ENCODE measurements at places on chromosomes 3 and 15.

GRCh38 chr3:6518709-6519345 is 342.1 kb upstream of the GRM7 start:
- DNase-seq: no peak

- no peak for DNase-seq
Observed at GRCh38 chr15:32057876-32058425, 27.6 kb downstream of the CHRNA7 start.

DNA sequence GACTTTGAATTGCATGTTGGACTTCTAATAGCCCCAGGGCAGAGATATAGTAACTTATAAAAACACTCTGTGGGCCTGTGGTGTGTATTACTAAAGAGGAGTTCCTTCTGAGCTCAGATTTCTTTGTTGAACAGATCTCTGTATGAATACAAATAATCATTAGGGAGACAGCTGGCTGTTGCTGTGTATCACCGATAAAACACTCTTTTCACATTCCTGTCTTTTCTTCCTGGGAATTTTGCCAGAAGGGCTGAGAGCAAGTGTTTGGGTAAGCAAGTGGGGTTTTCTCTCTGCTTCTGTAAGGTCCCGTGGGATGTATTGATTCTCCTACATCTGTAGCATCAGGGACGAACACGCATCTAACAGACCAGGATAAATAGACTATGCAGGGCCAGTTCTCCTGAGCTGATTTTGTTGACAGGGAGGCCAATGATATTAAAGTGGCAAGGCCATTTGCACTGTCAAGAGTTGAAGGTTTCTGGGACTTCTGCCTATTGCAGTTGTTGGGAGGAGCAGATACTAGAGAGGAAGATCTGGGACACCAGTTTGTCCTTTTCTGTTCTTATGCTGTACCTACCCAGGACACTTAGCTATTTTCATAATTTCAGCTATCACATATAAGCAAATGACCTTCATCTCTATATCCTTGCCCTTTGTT is 225.9 kb upstream of the CD96 start:
- DNase-seq: no peak

DNA sequence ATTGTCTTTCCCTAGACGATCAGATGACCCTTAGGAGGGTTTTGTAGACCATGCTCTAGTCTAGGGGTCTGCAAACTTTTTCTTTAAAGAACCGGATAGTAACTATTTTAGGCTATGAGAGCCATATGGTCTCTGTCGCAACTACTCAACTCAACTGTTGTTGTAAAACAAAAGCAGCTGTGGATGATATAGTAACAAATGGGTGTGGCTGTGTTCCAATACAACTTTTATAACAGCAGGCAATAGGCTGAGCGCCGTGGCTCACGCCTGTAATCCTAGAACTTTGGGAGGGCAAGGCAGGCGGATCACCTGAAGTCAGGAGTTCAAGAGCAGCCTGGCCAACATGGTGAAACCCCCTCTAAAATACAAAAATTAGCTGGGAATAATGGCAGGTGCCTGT is 6.1 kb upstream of the CMTM6 start:
- DNase-seq: no peak

- DNase-seq: peak; percentile 34
Observed at GRCh38 chr15:69979262-69979661, 118.5 kb downstream of the TLE3 start.

- DNase-seq: no peak
Observed at GRCh38 chr3:32764481-32764880, 53.3 kb upstream of the TRIM71 start.

GRCh38 chr3:50450209-50450921 is 53.1 kb downstream of the CACNA2D2 start:
- peak; percentile 56 for DNase-seq

GRCh38 chr3:31433679-31433992 is 99.1 kb upstream of the STT3B start:
- no peak for DNase-seq

- peak; percentile 67 for DNase-seq
Observed at GRCh38 chr15:53759411-53759931, at the start of gene WDR72. WDR72 (minus strand) TSS chr15:53759663; CDS start chr15:53733149, 26,514 bp downstream.

DNA sequence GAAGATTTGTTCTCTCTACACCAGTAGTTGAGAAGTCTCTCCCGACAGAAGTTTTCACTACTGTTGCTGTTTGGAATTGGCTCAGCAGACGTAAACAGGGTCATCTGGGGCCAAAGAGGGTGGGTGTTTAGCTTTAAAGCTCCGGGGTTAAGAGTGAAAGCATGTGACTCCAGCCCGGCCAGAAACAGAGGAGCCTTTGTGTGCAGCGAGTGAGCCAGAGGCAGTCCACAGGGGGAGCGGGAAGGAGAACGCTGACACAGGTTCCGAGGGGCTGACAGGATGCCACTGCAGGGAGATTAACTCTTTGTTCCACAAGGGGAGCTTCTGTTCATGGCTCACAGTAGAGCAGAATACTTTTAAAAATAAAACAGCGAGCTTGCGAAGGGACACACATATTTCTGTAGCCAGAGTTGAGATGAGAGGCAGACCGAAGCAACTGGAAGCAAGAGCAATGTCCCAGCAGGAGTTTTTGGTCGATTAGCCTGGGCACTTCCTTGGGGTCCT is 26.9 kb downstream of the BMF start:
- DNase-seq: peak; percentile 94

GRCh38 chr15:42490291-42490670 is 660 bp downstream of the ZNF106 start:
- DNase-seq: no peak

- DNase-seq: peak; percentile 93
Observed at GRCh38 chr3:134406331-134407238, 32.3 kb upstream of the AMOTL2 start.

- DNase-seq: peak; percentile 20
Observed at GRCh38 chr3:44117239-44117638, 124.4 kb upstream of the TOPAZ1 start.

GRCh38 chr3:79410136-79410535 is 357.7 kb downstream of the ROBO1 start:
- DNase-seq: no peak

- no peak for DNase-seq
Observed at GRCh38 chr3:99472385-99472784, 166.0 kb upstream of the COL8A1 start.

GRCh38 chr3:158522221-158523136 is 48.5 kb upstream of the MLF1 start:
- DNase-seq: no peak

- peak; percentile 71 for DNase-seq
Observed at GRCh38 chr3:51099794-51100535, 285.1 kb upstream of the MANF start.

GRCh38 chr3:13532085-13532484 is 16.8 kb upstream of the FBLN2 start:
- DNase-seq: no peak

DNA sequence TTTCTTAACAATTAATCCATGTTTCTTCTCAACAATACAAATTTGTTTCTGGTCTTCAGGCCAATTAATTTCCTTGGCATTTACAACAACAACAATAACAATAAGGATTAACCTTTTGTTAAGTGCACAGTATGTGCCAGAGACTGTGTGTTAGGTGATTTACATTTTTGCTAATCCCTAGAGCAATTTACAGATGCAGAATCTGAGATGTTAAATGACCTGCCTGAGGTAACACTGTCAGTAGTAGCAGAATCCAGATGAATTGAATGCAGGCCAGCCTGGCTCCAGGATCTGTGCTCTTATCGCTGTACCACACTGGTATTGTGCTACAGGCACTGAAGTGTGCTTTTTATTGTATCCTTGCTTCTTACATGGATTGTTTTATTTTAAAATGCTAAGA is 122.2 kb downstream of the MEIS2 start:
- DNase-seq: peak; percentile 35

DNA sequence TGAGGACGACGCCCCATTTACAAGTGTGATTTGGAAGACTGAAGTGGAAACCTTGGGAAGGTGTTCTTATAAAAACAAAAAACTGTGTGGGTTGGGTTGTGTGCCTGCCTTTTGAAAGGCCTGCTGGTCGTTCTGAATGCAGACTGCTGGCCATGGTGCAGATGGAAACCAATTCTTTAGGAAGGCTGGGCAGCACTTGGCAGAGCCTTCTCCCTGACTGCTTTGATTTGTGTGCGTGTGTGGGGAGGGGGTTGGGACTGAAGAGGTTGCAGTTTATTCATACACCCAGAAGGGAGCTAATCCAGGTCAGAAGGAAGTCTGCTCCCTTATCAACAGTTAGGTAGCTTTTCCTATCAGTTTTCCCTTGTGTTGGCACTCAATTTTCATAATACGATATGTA is 288.7 kb downstream of the SOX2 start:
- peak; percentile 21 for DNase-seq

DNA sequence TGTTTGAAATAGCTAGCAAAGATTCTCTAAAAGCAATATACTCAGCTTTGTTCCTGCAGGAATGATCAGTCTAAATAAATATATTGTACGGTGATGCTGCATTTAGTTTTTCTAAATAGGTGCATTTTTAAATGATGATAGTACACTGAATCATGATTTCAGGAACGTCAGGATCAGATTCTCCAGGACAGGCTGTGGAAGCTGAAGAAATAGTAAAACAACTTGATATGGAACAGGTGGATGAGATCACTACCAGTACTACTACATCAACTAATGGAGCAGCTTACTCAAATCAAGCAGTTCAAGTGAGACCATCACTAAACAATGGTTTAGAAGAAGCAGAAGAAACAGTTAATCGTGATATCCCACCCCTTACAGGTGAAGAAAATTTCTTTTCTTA is 46.3 kb upstream of the EIF3J start:
- DNase-seq: no peak

DNA sequence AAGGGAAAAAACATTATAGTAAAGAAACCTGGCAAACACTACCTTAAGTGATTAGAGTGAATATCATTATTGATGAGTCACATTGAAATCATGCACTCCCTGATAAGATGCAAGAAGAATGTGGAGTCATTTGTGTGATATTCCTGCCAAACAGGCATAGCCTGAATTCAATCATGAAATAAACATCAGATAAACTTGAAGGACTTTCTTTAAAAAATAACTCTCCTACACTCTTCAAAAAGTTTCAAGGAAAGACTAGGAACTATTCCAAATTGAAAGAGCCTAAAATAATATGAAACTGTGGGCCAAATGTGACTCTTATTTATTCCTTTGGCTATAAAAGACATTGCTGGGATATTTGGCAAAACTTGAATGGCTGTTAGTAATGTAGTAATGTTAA is 625.7 kb upstream of the LMCD1 start:
- DNase-seq: no peak

GRCh38 chr3:194854659-194855390 is 169.1 kb downstream of the FAM43A start:
- DNase-seq: no peak

GRCh38 chr3:184541886-184542562 is 19.6 kb upstream of the EPHB3 start:
- no peak for DNase-seq

DNA sequence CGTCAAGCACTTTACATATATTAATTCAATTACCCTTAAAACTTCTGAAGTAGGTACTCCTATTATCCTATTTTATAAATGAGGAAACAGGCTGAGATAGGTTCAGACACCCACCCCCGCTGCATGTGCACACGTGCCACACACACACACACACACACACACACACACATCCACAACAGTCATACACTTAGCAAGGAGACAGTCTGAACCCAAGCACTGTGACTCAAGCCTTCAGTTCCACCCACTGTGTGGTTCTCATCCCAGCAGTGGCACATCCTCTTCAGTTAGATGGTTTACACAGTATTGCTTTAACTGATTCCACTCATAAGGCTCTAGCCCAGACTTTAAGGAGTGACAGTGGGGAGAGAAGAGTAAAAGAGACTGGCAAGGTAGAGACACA is 91.1 kb upstream of the FGF7 start:
- DNase-seq: no peak

GRCh38 chr3:22269831-22270230 is 518.8 kb upstream of the ZNF385D start:
- DNase-seq: no peak

GRCh38 chr3:27536491-27536890 is 52.3 kb upstream of the SLC4A7 start:
- DNase-seq: no peak

DNA sequence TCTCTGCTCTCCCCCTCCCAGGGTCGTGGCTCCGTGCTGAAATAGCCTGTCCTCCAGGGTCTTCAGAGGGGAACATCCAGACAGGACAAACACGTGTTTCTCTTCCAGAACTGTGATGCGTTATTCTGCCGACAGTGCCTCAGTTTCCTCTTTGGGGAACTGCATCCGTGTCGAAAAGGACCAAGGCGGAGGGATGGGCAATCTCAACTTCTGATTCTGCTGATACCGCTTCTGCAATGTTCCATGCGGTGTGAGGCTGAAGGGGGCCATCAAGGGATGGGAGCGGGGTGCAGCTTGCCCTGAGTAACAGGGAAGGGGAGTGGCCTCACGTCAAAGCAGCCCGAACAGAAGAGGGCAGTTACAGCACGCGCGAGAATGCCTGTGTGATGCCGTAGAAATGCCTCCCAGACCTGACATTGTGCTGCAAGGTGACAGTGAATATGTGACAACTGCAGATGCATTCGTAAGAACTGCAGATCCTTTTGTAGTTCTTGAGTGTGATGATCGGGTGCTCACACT is 275.7 kb downstream of the SHQ1 start:
- DNase-seq: no peak

- DNase-seq: no peak
Observed at GRCh38 chr3:171850320-171850959, 7.3 kb downstream of the TMEM212 start.

GRCh38 chr3:133410191-133410892 is 10.5 kb downstream of the BFSP2 start:
- DNase-seq: no peak

GRCh38 chr15:60520825-60521368 is 42.0 kb upstream of the ICE2 start:
- peak; percentile 74 for DNase-seq

- no peak for DNase-seq
Observed at GRCh38 chr3:16385151-16385550, 120.1 kb downstream of the OXNAD1 start.

DNA sequence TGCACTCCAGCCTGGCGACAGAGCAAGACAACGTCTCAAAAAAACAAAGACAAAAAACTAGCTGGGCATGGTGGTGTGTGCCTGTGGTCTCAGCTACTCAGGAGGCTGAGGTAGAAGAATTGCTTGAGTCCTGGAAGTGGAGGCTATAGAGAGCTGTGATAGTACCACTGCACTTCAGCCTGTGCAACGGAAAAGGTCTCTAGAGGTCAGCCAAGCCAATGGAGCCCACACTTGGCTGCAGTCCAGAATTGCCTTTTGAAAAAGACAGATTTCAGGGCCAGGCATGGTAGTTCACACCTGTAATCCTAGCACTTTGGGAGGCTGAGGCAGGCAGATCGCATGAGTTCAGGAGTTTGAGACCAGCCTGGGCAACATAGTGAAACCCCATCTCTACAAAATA is 8.4 kb upstream of the RBPMS2 start:
- DNase-seq: no peak

DNA sequence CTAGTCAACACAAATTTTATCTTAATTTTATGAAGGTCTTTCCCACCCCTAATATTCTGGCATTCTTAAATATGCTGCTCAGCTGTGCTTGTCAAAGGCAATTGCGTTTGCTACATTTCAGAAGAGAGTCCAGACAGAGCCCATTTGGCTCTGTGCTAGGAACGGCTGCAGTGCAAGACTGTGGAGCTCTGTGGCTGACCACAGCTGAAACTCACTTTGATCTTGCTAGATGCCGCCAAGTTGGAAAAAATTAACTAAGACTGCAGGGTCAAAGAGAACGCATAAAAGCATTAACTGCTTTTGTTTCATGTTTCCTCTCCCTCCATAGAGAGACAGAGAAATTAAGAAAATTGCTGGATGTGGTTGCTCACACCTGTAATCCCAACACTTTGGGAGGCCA is 7.6 kb upstream of the PPP1R2 start:
- DNase-seq: no peak

- no peak for DNase-seq
Observed at GRCh38 chr15:66749841-66750575, 48.0 kb downstream of the SMAD6 start.

GRCh38 chr3:99863588-99863987 is 45.9 kb downstream of the CMSS1 start:
- DNase-seq: no peak
